ENCODE measurements at places on chromosomes 3 and 15.

GRCh38 chr15:38562278-38562677, 2.3 kb downstream of the RASGRP1 start:
- DNase-seq = no peak

GRCh38 chr3:146350852-146351251, 99.9 kb upstream of the PLSCR4 start:
- DNase-seq = peak; percentile 61

DNA sequence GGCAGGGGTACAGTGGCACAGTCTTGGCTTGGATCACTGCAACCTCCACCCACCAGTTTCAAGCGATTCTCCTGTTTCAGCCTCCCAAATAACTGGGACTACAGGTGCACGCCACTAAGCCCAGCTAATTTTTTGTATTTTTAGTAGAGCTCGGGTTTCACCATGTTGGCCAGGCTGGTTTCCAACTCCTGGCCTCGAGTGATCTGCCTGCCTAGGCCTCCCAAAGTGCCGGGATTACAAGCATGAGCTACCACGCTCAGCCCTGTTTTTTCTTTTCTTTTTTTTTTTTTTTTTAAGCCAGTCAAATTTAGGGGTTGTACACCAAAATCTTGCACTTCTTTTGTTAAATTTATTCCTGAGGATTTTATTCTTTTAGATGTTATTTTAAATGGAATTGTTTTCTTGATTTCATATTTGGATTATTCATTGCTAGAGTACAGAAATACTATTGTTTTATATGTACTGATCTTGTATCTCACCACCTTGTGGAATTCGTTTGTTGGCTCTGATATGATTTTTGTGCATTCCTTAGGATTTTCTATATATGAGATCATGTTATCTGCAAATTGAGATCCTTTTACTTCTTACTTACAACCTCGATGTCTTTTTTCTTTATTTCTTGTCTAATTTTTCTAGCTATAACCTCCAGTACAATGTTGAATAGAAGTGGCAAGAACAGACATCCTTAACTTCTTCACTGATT, 65.6 kb downstream of the ZNF609 start:
- no peak for DNase-seq

DNA sequence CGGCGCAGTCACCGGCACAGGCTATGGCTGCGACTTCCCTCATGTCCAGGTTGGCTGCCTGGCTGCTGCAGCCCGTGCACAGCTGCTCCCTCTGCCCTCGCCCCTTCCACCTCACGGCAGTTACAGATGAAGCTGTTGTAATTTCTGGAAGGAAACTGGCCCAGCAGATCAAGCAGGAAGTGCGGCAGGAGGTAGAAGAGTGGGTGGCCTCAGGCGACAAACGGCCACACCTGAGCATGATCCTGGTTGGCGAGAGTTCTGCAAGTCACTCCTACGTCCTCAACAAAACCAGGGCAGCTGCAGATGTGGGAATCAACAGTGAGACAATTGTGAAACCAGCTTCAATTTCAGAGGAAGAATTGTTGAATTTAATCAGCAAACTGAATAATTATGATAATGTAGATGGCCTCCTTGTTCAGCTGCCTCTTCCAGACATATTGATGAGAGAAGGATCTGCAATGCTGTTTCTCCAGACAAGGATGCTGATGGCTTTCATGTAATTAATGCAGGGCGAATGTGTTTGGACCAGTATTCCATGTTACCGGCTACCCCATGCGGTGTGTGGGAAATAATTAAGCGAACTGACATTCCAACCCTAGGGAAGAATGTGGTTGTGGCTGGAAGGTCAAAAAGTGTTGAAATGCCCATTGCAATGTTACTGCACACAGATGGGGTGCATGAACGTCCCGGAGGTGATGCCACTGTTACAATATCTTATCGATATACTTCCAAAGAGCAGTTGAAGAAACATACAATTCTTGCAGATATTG, 13.2 kb upstream of the GNB4 start:
- DNase-seq = no peak

DNA sequence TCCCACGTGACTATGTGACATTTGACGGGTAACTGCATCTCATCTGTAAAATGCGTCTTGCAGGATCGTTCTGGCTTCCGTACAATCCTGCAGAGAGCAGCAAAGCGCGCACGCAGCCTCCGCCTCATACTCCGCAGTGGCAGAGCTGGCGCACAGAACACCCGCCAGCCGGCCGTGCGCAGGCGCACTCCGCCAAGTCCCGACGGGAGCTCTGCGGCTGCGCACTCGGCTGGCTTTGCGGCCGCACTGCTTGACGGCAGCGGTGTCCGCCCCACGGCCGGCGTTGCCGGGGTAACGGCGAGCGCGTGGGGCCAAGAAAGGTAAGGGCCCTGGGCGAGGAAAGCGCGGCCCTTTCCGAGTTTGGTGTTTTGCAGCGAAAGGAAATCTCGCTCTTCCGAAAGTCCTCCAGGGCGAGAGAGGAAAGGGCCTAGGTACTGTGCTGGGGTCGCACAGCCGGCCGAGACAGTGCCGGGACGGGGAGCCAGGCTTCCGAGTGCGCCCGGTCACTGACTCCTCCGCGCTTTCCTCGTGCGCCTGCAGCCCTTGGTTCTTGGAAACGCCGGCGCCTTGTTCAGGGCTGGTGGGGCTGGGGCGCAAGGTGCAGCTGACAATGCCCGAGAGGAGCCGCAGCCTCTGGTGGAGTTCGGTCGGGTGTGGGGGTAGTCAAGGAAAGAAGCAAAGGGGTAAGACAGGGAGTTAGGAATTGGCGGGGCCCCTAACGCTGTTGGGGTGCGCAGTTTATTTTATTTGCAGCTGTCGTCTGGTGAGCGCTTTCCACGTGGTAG, at the start of gene TSEN2:
TSS of gene TSEN2 (plus strand) at position 283 of the 785 bp plus-strand sequence. CDS start 5,321 bp downstream, outside the sequence.
- DNase-seq = peak; percentile 85

All from NCI-H1105 (cell line).